Activated effector memory CD4-positive, alpha-beta T cell treated with anti-CD3 and anti-CD28 coated beads, Interleukin-2, amount 50 U/mL, for 16 hours (primary cell): ENCODE measurements at places on chromosomes 2 and 18.

GRCh38 chr18:54261894-54262293, 7.4 kb upstream of the POLI start:
- DNase-seq: peak; percentile 83

DNA sequence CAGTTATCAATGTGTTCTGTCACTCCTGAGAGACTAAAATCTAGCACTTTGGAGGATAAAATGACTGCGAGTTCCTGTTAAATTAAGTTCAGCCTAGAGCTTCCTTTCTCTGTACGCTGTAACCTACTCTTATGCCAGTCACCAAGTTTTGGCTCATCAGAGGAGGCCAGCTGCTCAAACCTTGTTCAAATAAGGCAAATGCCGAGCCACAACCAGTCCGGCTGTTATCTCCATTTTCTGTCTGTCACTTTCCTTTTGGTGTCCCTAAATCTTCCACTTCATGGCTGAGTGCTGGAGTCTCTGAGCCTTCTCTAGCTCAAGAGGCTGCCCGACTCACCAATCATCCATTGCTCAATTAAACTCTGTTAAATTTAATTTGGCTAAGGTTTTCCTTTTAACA, 33.5 kb upstream of the PXDN start:
- DNase-seq: peak; percentile 13

- DNase-seq: no peak
These were observed 113.0 kb upstream of the SLC1A4 start for GRCh38 chr2:64876137-64876647.

- peak; percentile 82 for DNase-seq
These were observed 3.5 kb upstream of the BCL2 start for GRCh38 chr18:63322908-63323634.

GRCh38 chr2:12998685-12999084, 281.9 kb downstream of the TRIB2 start:
- DNase-seq: no peak

GRCh38 chr2:107760620-107761364, 65.9 kb upstream of the RGPD4 start:
- DNase-seq: no peak

DNA sequence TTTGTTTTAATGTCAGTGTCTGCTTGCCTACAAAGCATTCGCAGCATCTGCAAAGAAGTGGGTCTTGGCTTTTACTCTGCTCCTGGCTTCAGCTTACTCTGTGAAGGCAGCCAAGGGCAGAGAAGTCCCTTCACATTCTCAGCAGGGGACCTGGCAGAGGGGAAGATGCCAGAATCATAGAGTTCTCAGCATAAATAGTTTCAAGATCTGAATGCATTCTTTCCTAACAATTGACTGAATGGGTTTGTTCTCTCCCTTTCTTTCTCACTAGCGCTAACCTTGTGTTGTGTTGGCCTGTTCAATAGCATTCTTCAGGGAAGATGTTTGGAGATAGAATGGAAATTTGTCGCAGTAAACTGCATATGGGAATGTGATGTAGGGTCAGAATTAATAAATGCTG, 106.9 kb downstream of the FARSB start:
- no peak for DNase-seq

GRCh38 chr2:215540658-215541057, 104.8 kb upstream of the FN1 start:
- DNase-seq: no peak

GRCh38 chr18:54389143-54389505, 31.4 kb downstream of the C18orf54 start:
- DNase-seq: no peak

DNA sequence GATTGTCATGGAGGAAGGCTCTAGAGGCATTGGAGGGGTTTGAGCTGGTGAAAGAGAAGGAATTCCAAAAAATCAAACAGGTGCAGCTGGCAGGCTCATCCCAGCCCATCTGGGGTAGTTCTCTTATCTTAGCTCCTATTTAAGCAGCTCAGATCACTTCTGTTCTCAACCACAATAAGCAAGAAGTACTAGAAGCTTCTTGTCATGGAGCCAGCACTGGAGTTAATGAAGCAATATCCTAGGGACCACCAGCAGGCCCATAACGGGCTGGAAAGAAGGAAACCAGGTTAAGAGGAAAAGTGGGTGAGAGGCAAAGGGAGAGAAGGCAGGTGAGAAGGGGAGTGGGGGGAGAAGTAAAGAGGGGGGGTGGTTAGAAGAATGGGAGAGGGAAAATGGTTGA, 100.7 kb upstream of the ZFP36L2 start:
- no peak for DNase-seq

DNA sequence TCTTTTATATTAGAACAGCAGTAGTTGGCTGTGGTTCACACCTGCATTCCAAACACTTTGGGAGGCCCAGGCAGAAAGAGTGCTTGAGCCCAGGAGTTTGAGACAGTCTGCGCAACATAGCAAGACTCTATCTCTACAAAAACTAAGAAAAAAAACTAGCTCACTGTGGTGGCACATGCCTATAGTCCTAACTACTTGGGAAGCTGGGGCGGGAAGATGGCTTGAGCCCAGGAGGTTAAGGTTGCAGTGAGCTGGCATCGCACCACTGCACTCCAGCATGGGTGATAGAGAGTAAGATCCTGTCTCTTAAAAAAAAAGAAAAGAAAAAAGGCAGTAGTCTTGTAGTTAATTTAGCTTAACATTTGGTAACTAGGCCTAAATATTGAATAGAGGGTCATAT, 136.6 kb downstream of the AGPS start:
- no peak for DNase-seq

DNA sequence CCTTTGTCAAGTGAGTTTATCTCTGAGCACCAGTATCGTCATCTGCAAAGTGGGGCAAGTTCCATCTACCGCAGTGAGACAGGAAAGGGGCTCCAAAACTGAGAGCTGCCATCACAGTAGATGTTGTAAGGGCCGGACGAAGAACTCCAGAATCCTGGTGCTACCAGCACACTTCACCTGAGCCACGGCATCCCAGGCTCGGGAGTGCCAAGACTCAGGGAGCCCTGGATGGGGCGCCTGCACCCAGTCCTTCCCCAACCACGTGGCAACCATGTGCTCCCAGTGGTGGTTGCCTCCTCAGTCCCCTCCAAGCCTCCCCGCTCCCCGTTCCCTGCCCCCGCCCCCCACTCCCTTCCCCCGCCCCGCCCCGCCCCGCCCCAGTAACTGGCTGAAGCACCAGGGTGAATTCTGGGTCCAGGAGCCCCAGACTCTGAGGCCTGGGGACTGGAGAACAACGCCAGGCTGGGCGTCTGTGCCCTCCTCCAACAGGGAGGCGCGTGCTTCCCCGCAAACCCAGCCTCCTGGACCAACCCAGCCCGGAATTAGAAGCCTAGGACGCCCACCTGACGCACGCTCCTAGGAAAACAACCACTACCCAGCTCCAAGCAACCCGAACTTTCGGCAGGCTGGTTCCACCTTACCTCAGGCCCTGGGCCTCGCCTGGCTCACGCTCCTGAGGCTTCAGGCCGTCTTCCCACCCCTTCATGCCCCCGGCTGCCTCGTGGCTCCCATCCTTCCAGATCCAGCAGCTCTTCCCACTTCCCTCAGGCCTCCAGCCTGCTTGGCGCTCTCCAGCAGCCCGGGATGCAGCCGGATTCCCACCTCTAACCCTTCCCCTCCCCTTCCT, 67.6 kb downstream of the LAMA3 start:
- no peak for DNase-seq

GRCh38 chr2:165293440-165294420, 54.5 kb downstream of the SCN2A start:
- DNase-seq: no peak

DNA sequence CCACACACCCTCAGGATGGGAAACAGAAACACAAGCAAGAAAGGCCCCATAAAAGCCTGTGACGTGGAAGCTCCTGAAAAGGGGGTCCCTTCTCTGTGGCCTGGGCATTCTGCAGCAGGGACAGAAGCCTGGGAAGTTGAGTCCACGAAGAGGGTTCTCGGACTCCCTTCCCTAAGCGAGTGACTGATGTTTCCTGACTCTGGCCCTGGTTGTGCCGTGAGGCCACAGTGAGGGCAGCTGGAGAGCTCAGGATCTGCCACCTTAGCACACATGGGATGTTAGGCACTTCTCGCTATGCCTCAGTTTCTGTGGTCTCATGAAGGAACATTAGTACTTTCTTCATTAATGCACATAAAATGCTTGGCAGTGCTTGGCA, 87.2 kb upstream of the ZFP36L2 start:
- DNase-seq: no peak

GRCh38 chr2:144143294-144144151, 376.4 kb downstream of the ZEB2 start:
- DNase-seq: no peak

- DNase-seq: no peak
These were observed 1394.8 kb upstream of the ZEB2 start for GRCh38 chr2:145914716-145915115.

DNA sequence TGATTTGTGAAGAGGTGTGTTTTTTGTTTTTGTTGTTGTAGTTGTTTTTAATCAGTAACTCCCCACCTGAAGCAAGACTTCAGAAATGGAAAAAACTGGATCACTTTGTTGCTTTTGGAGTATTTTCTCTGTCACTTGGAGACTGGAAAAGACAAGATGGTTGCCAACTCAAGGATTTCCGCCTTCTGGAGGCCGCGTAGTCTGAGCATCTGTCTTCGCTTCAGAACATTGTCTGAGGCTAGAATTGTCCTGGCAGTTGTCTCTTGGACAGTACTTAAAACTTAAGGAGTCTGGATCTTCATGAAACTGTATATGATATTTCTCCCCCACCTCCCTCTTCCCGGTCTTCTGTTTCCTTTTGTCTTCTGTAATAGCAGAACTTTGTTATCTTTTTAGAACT, 67.7 kb downstream of the ARHGAP28 start:
- DNase-seq: no peak

GRCh38 chr2:75489721-75490120, 71.0 kb downstream of the EVA1A start:
- no peak for DNase-seq

DNA sequence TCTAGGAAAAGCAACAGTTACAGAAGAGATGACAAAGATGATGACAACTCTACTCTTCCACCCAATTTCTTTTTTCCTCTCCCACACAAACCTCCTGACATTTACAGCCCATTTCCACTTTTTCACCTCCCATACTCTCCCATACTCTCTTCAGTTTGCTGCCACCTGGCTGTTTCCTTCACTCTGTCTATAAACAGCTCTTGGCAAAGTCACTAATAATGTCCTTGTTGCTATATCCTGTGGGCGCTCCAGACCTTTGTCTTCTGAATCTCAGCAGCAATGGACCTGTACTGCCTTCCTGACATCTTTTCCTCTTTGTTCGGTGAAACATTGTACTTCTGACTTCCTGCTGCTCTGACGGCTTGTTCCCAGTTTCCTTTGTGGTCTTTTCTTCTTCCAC, 60.7 kb upstream of the CAVIN2 start:
- DNase-seq: no peak

- DNase-seq: no peak
These were observed 34.7 kb upstream of the ACTR3 start for GRCh38 chr2:113854970-113855740.

- no peak for DNase-seq
These were observed 21.3 kb downstream of the TMEM131 start for GRCh38 chr2:97974471-97974870.

GRCh38 chr2:166972002-166972401, 83.7 kb downstream of the XIRP2 start:
- DNase-seq: no peak

GRCh38 chr2:161075701-161076100, 84.5 kb upstream of the TANK start:
- DNase-seq: no peak

GRCh38 chr18:22674272-22674671, 256.6 kb upstream of the CTAGE1 start:
- no peak for DNase-seq

- DNase-seq: peak; percentile 66
These were observed 779 bp downstream of the DGKD start for GRCh38 chr2:233354971-233355574.

- DNase-seq: no peak
These were observed 104.7 kb downstream of the TNS1 start for GRCh38 chr2:217897816-217898806.

DNA sequence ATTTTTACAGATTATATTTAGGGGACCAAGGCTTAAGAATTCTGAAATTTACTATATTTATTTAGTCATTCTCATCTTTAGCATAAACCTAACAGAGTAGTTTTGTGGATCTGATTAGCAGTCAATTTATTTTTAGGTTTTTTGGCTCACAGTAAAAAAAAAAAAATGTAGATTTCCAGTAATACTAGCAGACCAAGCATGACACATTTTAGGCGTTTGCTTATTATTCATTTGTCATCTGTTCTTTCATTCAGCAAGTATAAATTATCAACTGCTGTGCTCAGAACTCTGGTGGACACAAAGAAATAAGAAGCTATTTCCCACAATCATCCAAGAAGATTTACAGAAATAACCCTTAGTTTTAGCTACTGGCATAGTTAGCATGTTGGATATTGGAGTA, 20.6 kb downstream of the PDE1A start:
- DNase-seq: no peak

- DNase-seq: no peak
These were observed 34.7 kb upstream of the RAPH1 start for GRCh38 chr2:203569677-203570316.

- DNase-seq: no peak
These were observed 299.0 kb downstream of the MYCN start for GRCh38 chr2:16239296-16239850.

DNA sequence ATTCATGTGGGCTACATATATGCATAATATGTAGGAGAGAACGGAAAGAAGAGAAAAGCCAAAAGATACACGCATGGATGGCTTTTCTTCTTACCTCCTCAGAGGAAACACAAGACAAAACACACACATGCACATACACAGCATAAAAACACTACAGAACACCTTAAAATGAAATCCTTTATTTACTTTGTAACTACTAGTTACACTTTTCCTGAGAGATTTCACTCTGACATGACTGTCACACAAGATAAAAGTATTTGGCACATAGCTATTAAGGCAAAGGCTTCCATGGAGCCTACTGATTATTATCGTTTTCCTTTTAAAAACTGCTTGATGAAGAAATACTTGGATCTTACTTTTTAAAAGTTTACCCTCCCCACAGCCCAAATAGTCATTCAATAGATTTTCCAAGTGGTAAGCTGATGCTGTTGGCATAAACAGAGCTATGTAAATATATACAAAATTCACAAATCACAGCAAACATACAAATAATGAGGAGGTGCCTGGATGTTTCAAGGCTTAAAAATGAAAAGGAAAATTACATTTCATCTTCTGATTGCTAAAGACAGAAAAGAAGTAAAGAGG, 8.6 kb downstream of the ZEB2 start:
- no peak for DNase-seq

- no peak for DNase-seq
These were observed 143.4 kb downstream of the EML6 start for GRCh38 chr2:54866868-54867267.

DNA sequence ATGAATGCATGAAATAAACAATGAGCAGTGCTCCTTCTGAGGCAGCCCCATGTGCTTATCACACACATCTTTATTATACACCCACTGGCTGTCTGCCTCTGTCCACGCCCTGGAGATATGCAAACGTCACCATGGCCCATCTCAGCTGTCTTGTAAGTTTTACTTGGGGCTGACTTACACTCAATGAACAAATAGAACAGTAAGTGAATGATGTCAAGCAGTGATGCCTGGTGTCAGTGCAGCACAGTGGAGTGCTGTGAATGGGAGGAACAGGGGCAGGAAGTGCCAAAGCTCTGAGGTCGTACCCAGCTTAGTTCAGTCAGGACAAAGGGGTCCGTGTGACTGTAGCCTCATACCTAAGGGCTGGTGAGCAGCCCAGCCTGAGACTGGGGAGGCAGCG, 659.5 kb upstream of the HS6ST1 start:
- DNase-seq: no peak

GRCh38 chr2:144946263-144946662, 426.3 kb upstream of the ZEB2 start:
- DNase-seq: no peak

GRCh38 chr2:236694146-236694888, 124.7 kb downstream of the ACKR3 start:
- peak; percentile 28 for DNase-seq

GRCh38 chr2:151833984-151834383, 5.8 kb upstream of the ARL5A start:
- DNase-seq: no peak
